ENCODE measurements at places on chromosomes 5 and 9.

GRCh38 chr9:137055385-137056364 lies 1.8 kb upstream of the ENTPD2 start:
- no peak for DNase-seq

- no peak for DNase-seq
Observed at GRCh38 chr5:173775261-173776197, 112.6 kb upstream of the CPEB4 start.

- peak; percentile 38 for DNase-seq
Observed at GRCh38 chr5:155616779-155617392, 603.3 kb downstream of the KIF4B start.

GRCh38 chr5:61329550-61330128 lies 2.4 kb upstream of the ZSWIM6 start:
- DNase-seq: peak; percentile 70
